ENCODE measurements at places on chromosomes 6 and 20.
A peak's percentile ranks its signal among the peaks of the same experiment; 100 is the strongest.

DNA sequence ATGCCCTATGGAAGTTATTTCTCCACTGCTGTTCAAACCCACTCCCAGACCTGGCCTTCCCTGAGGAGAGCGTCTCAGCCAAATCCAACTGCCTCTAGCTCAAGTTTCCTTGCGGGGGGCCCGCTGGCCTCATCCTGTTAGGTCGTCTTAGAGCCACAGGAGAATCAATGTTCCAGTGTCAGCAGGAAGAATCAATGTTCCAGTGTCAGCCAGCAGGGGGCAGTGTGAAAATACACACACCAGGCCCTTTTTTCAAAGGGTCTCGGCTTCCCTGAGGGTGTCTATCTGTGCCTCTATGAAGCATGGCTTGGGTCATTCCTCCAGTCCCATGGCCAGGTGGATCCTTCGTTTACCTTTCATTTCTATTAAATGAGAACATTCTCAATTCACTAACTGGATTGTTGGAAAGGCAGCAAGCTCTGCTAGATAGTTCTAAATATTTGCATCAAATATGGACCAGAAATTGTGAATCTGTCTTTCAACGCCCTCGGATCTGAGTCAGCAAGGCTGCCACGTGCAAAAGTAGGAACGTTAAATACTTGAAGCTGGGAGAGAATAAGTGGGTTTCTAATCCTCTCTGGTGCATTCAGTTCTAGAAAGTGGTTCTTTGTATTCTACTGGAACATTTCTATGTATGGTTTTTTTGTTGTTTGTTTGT lies 19.2 kb downstream of the PRND start:
- peak; percentile 67 for DNase-seq

GRCh38 chr6:31651602-31652191 lies 764 bp downstream of the BAG6 start:
- DNase-seq: no peak

- DNase-seq: no peak
Observed at GRCh38 chr6:77633993-77634715, 18.7 kb upstream of the MEI4 start.

GRCh38 chr6:168359794-168360193 lies 40.2 kb upstream of the DACT2 start:
- no peak for DNase-seq

DNA sequence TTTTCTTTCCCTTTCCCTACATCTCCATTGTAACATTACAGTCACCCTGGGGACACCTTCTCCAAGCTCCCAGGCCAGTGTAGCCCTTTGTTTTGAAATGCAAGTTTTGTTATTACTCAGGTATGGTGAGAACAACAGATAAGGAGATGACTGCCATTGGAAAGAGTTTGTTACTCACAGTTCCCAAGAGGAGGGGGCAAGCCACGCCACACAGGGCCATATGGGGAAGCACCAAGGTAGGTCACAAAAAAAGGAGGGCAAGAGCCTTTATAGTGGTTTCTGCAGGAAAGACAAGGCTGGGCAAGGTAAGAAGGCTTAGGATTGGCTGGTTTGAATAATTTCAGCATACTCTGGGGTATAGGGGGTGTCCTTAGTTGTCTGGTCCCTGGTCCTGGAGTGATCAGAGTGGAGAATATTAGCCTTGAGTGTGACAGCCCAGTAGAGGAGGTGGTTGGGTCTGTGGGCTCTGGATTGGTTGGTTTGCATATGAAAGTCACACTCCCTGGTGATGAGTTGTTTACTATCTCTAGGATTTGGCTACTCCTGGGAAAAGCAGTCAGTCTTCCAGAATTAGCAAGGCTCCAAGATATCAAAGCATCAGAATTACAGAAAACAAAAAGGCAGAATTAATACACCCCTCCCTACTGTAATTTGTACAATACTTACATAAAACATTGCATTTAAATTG lies 33.1 kb upstream of the SMLR1 start:
- no peak for DNase-seq

DNA sequence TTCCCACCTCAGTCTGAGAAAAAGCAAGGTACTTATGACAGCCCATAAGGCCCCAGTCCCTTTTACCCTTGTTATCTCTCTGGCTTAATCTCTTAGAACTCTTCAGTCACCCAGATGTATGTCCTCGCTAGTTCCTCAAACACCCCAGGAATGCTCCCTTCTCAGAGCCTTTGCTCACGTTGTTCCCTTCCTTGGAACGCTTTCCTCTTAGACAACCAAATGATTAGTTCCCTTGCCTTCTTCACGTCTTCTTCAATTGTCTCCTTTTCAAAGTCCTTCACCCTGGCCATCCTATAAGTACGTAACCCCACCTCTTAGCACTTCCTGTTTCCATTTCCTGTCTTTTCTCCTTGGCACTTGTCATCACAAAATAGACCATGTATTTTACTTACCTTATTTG lies 1.1 kb upstream of the APOBEC2 start:
- DNase-seq: no peak

- DNase-seq: no peak
Observed at GRCh38 chr6:98295515-98296175, 538.7 kb upstream of the POU3F2 start.

DNA sequence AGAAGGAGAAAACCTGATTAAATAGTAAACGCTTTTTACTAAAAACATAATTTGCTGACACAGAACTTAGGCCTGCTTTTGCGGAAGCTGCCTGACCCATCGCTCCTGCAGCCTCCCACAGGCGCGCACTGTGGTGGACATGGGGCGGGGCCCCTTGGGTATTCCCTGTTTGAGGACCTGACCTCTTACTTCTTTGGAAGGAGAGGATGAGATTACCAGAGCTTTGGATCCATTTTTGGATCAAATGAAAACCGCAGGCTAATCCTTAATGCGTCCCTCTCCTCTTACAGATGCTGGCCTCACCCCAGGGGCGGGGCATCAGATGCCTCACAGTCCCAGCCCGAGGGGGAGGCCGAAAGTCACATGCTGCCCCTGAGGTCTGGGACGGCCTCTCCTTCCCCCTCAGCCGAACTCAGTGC lies 151.0 kb downstream of the SCML4 start:
- no peak for DNase-seq

DNA sequence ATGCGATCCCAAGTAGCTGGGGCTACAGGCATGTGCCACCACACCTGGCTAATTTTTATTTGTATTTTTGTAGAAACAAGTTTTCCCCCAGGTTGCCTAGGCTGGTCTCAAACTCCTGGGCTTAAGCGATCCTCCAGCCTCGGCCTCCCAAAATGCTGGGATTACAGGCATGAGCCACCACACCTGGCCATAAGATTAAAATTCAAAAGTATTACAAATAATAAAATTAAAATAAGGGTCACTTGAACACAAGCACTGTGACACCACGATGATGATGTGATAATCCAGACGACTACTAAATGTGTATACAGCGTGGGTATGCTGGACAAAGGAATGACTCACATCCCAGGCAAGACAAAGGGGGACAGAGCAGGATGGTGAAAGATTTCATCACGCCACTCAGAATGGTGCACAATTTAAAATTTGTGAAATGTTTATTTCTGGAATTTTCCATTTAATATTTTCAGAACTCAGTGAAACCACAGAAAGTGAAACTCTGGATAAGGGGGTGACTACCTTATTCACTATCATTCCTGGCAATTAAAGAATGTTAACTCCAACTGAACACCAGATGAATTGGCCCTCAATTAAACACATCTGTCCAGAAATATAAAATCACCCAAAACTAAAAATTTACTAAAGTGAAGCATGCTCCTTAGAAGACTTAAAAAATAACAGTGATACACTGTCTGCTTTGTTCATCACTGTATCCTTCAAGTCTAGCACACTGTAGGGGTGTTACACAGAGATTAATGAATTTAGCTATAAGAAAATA lies 13.1 kb downstream of the B4GALT5 start:
- DNase-seq: no peak

GRCh38 chr6:126963077-126963809 lies 155.2 kb upstream of the RSPO3 start:
- no peak for DNase-seq

GRCh38 chr20:35065181-35065580 lies 27.4 kb downstream of the TRPC4AP start:
- no peak for DNase-seq

DNA sequence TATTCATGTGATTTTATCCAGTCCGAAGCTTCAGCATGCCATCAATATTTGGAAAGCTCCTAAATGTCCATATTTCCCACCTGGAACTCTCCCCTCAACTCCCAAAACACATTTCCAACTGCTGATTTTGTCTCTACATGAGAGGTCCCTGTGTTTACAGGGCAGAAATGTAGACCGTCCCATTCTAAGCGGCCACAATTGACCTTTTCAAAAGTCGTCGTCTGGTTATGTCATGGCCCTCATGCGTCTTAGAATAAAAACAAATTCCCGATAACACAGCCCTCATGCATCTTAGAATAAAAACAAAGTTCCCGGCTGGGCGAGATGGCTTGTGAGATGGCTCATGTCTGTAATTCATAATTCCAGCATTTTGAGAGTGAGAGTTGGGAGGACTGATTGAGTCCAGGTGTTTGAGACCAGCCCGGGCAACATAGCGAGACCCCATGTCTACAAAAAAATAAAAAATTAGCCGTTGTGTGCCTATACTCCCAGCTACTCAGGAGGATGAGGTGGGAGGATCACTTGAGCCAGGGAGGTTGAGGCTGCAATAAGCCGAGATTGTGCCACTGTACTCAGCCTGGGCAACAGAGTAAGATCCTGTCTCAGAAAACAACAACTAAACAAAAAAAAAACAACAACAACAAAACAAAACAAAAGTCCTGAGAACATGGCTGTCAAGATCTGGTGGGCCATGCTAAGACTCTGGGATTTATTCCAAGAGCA lies 6.4 kb upstream of the ZNF217 start:
- DNase-seq: no peak

All from activated T-cell treated with anti-CD3 and anti-CD28 coated beads for 1 hour (primary cell).